ENCODE measurements at places on chromosomes 6 and 20.

DNA sequence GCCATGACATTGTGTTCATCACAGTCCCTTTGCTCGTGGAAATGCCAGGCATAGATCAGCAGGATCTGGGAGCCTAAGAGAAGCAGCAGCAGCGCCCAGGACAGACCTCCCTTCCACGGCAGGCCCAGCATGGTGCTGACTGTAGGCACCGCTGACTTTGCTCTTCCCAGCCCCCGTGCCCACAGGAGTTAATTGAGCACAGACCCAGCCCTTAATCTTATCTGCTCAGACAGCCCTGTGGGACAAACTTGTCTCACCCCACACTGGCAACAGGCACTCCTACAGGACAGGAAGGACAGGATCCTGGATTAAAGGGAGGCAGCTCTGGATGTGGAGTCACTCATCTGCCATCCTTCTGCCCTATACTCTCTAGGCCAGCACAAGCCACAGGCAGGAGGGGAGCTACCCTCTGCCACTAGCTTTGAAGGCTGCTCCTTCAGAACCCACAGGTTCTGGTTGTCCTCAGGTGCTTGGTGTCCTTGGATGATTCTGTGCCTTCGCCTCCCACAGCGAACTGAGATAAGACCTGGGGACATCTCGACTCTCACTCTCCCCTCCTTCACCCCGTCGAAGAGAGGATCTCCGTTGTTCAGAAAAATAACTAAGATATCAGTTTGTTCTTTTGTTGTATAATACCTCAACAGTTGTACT, at the start of gene CST9L:
TSS of gene CST9L (minus strand) at position 165 of the 651 bp plus-strand sequence. CDS start at position 131, 34 bp downstream.
- no peak for DNase-seq

DNA sequence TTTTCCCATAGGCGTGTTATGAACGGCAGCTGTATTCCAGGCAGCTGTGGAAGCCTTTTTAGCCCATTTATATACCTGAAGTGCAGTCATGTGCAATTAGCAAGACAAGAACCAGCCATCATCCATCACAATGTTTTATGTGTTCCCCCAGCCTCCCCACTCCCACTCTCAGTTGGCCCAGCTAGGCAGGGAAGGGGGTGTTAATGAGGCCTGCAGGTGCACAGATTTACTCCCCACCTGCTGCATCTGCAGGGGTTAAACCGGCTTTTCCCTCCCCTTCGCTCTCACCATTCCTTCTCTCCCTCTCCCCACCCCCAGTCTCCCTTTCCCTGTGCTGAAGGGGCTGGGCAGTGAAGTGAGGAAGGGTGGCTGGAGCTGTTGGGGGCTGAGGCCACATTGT, 149.8 kb upstream of the AKAP12 start:
- DNase-seq, result no peak

DNA sequence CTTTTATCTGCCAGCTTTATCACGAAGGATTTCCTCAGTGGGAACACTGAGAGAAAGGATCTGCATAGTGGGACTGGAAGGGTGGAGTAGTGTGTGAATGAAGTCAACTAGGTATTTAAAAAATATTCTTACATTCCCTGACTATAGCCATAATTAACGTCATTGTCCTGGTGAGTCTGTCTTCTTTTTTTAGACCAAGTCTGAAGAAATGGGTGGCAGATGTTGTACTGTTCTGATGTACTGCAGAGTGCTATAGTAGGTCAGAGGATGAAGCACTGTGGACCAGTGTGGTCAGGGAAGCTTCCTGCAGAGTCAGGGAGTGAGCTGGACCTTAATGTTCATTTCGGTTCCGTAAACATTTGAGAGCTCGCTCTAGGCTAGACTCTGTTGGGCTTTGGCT, 11.9 kb downstream of the TULP4 start:
- no peak for DNase-seq

- DNase-seq, result no peak
These were observed at the start of gene CD24 for GRCh38 chr6:106974336-106974998. Gene CD24 (minus strand): TSS chr6:106974729. CDS start chr6:106974646, 83 bp downstream.

GRCh38 chr6:82786248-82786647, 279.4 kb downstream of the UBE3D start:
- no peak for DNase-seq

GRCh38 chr6:46893648-46894047, 28.1 kb downstream of the ADGRF5 start:
- no peak for DNase-seq

GRCh38 chr20:37390891-37391525, 45.1 kb downstream of the SRC start:
- no peak for DNase-seq

GRCh38 chr6:4961322-4962168, 42.3 kb downstream of the RPP40 start:
- no peak for DNase-seq

All from activated effector memory CD4-positive, alpha-beta T cell treated with Interleukin-2 at 50 U/mL for 16 hours (primary cell).